Naive thymus-derived CD4-positive, alpha-beta T cell (primary cell): ENCODE measurements at places on chromosomes 12 and 14. TPM values are rescaled to one million over a fixed set of nuclear protein-coding genes. Genes with fewer than 3 reads are reported as not detected.

CCDC197 gene
- 0.38 TPM in 1 of 2 replicates, not detected in the other for total RNA-seq

TMEM119 gene
- not detected for total RNA-seq

METTL1 gene
- 14.0 TPM for total RNA-seq

MMP17 gene
- 9.3 TPM for total RNA-seq

ARMH4 gene
- total RNA-seq = not detected

DNA sequence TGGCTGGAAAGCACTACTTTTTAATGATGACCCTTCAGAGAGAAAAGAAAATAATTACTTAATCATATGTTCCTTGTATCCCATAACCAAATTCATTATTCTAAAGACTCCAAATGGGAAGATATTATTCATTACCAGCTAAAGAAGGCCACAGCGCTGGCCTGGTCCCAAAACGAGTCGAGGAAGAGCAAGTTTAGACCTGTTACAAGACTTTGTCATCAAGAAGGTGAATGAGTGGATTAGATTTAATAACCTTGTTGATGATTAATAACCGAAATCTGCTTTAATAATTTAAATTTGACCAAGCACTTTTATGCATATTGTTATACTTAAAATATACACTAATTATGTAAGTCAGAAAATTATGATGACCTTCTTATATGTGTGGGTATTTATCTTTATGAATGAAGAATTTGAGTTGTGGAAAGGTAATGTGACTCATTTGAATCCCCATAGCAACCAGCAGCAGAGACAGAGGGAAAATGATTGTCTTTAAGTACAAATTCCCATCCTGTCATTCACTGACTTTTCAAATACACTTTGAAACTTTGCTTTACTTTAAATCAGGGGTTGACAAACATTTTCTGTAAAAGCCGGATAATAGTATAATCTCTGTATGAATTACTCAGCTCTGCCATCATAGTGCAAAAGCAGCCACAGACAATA is 200.3 kb upstream of the NPAS3 start:
- H3K36me3 ChIP-seq = no peaks in the 10 kb centered on the region
- H3K27ac ChIP-seq = no peak overlapping the region
- H3K27me3 ChIP-seq = no peaks in the 10 kb centered on the region
- H3K4me1 ChIP-seq = no peaks in the 10 kb centered on the region

DNA sequence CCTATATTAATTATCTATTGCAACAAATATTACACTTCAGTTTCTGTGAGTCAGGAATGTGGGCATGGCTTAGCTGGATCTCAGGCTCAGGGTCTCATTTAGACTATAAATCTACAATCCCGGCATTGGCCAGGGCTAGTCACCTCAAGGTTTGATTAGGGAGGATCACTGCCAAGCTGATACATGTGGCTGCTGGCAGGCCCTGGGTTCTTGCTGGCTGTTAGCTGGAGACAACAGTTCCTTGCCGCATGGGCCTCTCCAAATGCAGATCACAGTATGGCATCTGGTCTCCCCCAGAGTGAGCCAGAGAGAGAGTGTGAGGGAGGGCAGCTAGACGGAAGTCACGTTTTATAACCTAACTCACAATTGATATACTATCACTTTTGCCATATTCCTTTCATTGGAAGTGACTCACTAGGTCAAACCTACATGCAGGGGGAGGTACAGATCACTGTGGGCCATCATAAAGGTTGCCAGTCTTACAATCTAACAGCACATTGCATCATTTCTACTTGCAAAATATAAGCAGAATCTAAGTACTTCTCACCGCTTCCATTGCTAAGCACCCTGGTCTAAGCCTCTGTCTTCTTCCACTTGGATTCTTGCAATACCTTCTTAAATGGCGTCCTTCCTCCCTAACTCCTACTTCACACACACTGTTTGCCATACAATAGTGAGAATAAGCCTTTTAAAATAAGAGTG is 174.0 kb upstream of the ARHGAP5 start:
- H3K36me3 ChIP-seq = no peaks in the 10 kb centered on the region
- no peak for DNase-seq
- H3K27me3 ChIP-seq = no peaks in the 10 kb centered on the region

GRCh38 chr12:65742018-65743010 is 82.0 kb upstream of the HMGA2 start:
- H3K27me3 ChIP-seq = no peaks in the 10 kb centered on the region
- no peak overlapping the region for H3K27ac ChIP-seq
- H3K36me3 ChIP-seq = no peaks in the 10 kb centered on the region
- DNase-seq = peak; percentile 1
- no peaks in the 10 kb centered on the region for H3K4me1 ChIP-seq
- peak overlapping the region; percentile 33 for H3K4me3 ChIP-seq

DNA sequence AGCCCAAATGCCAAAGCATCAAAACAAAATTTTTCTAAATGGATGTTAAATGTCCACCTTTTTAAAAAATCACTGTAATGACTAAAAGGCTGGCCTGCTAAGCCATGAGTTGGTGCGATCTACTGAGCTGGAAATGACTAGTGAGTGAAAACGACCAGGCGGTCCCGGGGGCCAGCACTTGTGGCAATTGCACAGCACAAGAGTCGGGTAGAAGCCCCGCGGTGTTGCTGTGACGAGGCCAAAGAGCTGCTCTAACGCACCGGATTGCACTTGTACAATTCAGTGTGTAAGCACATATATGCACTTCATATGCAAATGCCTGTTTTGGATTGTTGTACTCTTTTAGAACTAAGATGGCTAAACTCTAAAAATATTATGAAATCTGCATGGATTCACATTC is 64.1 kb upstream of the DYNC1H1 start:
- H3K27me3 ChIP-seq = no peaks in the 10 kb centered on the region
- peaks cover 91% of the 10 kb centered on the region for H3K36me3 ChIP-seq
- H3K4me1 ChIP-seq = no peaks in the 10 kb centered on the region
- no peak for DNase-seq
- H3K27ac ChIP-seq = no peak overlapping the region
- no peak overlapping the region for H3K4me3 ChIP-seq

HOXC5 gene
- total RNA-seq = not detected

ST8SIA1 gene
- 5.0 TPM for total RNA-seq

- no peak overlapping the region for H3K4me3 ChIP-seq
- H3K27me3 ChIP-seq = no peaks in the 10 kb centered on the region
- peak; percentile 28 for DNase-seq
- no peaks in the 10 kb centered on the region for H3K4me1 ChIP-seq
- H3K27ac ChIP-seq = no peak overlapping the region
These were observed 75.5 kb upstream of the CAND1 start for GRCh38 chr12:67193704-67194103.

GRCh38 chr12:99746538-99746937 is 99.0 kb downstream of the GARIN6 start:
- no peak for DNase-seq
- H3K4me1 ChIP-seq = no peaks in the 10 kb centered on the region
- H3K36me3 ChIP-seq = no peaks in the 10 kb centered on the region
- H3K27ac ChIP-seq = no peak overlapping the region

DNA sequence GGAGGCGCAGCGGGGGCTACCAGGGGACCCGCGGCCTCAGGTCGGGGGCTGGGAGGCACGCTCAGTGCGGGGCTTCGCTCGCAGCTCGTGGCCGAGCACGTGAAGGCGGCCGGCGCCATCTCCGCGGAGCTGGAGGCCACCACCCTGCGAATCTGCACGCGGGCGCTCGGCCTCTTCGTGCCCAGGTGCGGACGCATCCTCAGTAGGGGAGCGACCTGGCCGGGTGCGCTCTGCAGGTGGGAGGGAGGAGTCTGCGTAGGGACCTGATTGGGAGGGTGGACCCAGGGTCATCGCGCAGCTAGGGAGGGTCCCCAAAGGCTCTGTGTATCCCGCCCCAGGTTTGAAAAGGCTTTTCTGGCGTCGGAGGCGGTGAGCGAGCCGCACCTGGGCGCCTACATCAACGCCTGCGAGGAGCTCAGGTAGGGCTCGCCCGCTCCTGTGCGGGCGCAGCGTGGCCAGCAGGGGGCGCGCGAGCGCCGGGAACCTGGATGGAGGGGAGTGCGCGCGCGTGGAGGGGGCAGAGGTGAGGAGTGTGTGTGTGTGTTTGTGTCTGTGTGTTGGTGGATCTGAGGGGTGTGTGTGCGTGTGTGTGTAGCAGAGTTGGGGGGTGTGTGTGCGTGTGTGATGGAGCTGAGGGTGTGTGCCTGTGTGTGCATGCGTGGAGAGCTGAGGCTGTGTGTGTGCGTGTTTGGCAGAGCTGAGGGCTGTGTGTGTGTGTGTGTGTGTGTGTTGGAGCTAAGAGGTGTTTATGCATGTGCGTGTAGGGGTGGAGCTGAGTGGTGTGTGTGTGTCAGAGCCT is 10.3 kb downstream of the EXOC3L4 start:
- no peak overlapping the region for H3K4me3 ChIP-seq
- no peaks in the 10 kb centered on the region for H3K27me3 ChIP-seq
- peak; percentile 80 for DNase-seq
- no peaks in the 10 kb centered on the region for H3K36me3 ChIP-seq
- H3K4me1 ChIP-seq = peaks cover 3% of the 10 kb centered on the region

DNA sequence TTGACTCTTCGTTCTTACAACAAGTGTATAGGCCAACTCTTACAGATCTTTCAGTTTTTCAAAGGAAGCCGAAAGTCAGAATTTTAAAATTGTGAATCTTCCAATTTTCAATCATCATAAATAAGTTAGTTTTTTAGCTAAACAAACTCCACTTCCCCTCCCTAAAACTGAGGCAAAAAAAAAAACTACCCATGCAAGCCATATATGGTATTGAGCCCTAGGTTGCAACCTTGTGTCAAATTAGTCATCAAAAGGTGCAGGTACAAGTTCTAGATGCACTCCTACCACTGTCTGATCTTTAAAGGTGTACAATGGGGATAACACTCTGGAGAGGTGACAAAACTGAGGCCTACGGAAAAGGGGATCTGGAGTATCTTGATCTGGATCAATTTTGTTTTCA is 97.9 kb downstream of the PAWR start:
- DNase-seq = no peak
- H3K4me3 ChIP-seq = no peak overlapping the region
- no peak overlapping the region for H3K27ac ChIP-seq
- H3K27me3 ChIP-seq = no peaks in the 10 kb centered on the region
- no peaks in the 10 kb centered on the region for H3K4me1 ChIP-seq

POTEM gene
- not detected for total RNA-seq

- DNase-seq = no peak
- no peak overlapping the region for H3K27ac ChIP-seq
- H3K27me3 ChIP-seq = no peaks in the 10 kb centered on the region
- H3K4me1 ChIP-seq = peaks cover 14% of the 10 kb centered on the region
These were observed 5.2 kb upstream of the TEP1 start for GRCh38 chr14:20418501-20418909.

GRCh38 chr14:38469156-38469555 is 213.3 kb upstream of the CLEC14A start:
- no peak overlapping the region for H3K27ac ChIP-seq
- no peak for DNase-seq
- H3K4me1 ChIP-seq = no peaks in the 10 kb centered on the region
- no peaks in the 10 kb centered on the region for H3K27me3 ChIP-seq
- no peak overlapping the region for H3K4me3 ChIP-seq

DNA sequence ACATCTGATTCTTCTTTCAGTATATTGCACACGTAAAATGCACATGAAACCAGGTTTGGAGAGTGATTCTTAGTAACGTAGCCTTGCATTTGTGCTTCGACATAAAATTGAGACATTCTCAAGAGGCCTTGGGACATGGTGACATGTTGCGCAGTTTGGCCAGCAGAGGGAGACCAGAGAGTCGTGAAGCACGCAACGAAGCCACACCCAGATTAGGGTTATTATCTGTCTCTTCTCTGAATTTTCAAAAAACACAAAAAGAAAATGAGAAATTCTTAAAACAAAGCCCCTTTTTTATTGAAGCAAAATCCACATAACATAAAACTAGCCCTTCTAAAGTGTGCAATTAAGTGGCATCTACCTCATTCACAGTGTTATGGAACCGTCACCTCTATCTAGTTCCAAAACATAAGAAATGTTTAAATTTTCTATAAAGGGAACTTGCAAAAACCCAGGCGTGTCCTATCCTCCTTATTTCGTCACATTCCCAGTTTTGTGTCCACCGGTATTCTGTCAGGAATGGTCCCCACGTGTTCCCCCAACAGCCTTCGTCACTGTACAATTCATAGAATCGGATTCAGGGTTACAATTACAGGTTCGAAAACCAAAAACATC is 108.8 kb upstream of the ATF7IP start:
- H3K4me1 ChIP-seq = peaks cover 37% of the 10 kb centered on the region
- H3K27ac ChIP-seq = peak overlapping the region; percentile 65
- no peaks in the 10 kb centered on the region for H3K36me3 ChIP-seq
- no peaks in the 10 kb centered on the region for H3K27me3 ChIP-seq

DNA sequence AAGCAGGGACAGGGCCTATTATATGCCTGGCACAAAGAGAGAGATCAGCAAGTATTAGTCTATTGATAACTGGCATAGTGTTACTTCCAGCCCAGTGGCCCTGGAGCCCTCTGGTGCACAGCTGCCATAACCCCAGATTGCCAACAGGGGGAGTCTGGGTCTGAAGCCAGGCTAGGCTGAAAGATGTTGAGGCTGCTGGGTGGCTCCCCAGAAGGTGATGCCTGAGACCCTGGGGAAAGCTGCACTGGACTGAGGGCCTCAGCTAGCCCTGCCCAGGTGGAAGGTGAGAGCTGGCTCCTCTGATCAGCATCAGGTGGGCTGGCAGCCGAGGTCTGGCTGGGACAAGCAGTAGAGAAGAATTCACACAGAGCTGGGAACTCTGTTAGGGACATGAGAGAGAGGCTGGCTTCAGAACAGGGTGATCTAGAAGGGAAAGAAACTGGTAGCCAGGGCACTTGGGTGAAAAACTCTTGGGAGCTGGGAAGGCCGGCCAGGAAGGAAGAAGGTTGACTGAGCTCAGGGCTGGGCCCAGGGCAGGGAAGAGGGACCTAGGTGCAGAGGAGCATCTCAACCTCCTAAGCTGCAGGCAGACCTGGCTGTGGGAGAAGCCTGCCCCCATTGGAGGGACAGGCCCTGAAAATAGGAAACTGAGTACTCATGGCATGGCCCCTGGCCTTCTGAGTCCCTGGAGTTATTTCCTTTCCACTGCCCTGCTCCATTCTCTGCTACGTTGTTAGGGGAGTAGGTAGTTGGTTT is 3.9 kb downstream of the GZMH start:
- H3K27ac ChIP-seq = no peak overlapping the region
- H3K4me3 ChIP-seq = no peak overlapping the region
- DNase-seq = no peak

COL2A1 gene
- not detected in 2 replicates for total RNA-seq

TOGARAM1 gene
- total RNA-seq = 11.0 TPM

DNA sequence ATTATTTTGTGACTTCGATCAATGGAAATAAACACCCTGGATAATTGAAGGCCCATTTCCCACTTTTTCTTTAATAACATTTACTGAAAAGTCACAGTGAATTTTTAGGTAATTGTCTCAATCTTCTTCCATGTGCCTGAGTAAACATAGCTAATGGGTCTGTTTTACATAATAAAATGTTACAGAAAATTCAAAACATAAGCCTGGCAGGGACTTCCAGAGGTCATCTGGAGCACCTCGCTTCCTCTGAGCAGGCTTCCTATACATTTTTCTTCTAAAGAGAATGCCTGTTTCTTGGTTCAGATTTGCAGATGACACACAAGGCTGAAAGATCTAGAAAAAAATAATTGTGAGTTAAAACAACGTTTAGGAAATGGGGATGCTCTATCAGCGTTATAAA is 183.8 kb upstream of the PDE3A start:
- H3K27ac ChIP-seq = no peak overlapping the region
- H3K4me3 ChIP-seq = no peak overlapping the region
- no peaks in the 10 kb centered on the region for H3K4me1 ChIP-seq
- H3K36me3 ChIP-seq = no peaks in the 10 kb centered on the region
- no peak for DNase-seq

PZP gene
- not detected for total RNA-seq
